ENCODE measurements at places on chromosomes 1 and 21.

DNA sequence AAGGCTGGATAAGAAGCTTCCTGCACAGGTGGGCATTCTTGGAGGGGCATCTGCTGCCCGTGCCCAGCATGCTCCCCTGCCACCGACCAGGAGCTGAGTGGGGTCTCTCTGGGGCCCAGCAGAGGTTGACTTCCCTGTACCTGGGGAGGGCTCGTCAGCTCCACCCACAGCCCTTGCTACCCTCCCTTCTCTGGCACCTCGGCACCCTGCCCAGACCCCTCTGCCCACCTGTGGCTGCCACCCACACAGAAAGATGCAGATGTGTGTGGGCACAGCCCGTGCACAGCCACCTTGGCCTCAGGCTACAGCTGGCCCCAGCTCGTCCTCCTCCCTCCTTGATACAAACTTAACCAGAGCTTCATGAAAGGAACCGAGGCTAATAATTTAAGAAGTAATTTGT, 241.2 kb upstream of the VAMP3 start:
- DNase-seq, result no peak

- no peak for DNase-seq
These were observed 51.5 kb downstream of the PSMG1 start for GRCh38 chr21:39131791-39132190.

DNA sequence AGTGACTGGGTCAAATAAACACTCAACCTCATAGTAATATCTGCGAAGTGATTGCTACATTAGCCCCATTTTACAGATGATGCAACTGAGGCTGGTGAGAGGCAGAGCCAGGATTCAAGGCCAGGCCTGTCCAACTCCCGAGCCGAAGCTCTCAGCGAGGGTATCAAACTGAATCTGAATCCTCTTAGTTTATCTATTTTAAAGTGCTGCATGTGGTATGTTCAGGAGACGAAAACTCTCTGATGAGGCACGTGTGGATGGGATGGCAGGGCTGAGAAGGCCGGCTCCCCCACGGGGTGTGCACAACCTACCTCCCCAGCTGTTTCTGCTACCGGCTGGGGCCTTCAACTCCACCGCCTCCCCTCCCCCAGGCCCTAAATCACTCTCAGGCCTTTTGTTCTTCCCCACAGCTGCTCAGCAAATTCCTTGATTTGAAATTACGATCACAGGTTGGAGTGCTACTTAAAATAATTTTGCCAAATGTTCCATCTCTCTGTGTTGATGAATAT, 171.8 kb downstream of the TOMM20 start:
- no peak for DNase-seq

GRCh38 chr1:24089743-24090555, 22.0 kb downstream of the MYOM3 start:
- no peak for DNase-seq
